ENCODE measurements at places on chromosomes 16 and 17.

DNA sequence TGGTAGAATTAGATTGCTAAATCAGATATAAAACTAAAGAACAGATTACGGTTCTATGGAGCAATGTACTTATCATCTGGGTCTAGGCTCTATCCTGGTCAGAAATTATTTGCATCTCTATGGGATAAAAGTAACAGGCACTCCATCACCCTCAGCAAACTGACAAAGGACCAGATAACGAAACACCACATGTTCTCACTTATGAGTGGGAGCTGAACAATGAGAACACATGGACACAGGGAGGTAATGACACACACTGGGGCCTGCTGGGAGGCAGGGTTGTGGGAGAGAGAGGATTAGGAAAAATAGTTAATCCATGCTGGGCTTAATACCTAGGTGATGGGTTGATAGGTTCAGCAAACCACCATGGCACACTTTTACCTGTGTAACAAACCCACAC, 61.9 kb downstream of the MPHOSPH6 start:
- DNase-seq: no peak

- no peak for DNase-seq
These were observed 4.4 kb downstream of the DLG4 start for GRCh38 chr17:7215136-7215638.

- no peak for DNase-seq
These were observed 82.1 kb upstream of the CLEC18B start for GRCh38 chr16:74503412-74503811.

DNA sequence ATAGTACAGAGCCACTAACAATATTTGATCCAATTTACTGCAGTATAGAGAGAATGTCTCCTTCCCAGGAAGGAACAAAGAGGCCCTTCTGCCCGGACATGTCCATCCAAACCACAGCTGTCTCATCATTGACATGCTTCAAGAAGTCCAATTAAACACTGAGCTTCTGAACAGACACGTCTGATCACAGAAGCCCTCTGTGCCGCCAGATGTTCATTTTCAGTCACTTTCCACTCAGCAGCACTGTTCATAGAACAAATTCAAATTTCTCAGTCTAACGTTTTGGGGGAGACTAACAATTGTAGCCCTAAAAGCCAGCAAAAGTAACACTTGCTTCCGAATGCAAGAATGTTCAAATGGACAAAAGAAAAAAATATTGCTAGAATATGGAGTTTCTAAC, 15.3 kb downstream of the ZC3H7A start:
- no peak for DNase-seq

DNA sequence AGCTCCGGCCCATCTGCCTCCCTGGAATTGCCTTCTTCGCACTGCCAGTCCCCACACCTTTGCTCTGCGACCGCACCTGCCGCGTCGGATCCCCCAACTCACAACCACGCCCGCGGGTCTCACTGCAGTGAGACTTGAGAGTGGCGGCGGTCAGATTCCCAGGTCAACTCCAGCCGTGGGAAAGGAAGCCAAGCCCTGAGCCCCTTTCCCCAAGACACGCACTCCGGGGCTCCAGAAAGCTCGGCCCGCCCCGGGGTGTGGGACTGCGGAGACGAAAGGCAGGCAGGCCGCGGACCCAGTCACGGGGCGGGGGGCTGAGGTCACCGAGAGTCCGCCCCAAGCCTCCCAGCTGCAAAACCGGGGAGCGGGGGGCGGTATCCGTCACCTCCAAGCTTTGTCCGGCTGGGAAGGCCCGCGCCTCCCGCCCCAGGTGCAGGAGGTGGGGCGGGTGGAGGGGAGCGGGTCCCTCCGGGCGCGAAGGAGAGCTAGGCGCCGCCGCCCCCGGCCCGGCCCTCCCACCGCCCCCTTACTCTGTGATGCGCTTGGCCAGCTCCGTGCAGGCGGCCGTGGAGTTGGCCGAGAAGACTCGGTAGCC, 615 bp downstream of the PRPSAP1 start:
- DNase-seq: no peak

DNA sequence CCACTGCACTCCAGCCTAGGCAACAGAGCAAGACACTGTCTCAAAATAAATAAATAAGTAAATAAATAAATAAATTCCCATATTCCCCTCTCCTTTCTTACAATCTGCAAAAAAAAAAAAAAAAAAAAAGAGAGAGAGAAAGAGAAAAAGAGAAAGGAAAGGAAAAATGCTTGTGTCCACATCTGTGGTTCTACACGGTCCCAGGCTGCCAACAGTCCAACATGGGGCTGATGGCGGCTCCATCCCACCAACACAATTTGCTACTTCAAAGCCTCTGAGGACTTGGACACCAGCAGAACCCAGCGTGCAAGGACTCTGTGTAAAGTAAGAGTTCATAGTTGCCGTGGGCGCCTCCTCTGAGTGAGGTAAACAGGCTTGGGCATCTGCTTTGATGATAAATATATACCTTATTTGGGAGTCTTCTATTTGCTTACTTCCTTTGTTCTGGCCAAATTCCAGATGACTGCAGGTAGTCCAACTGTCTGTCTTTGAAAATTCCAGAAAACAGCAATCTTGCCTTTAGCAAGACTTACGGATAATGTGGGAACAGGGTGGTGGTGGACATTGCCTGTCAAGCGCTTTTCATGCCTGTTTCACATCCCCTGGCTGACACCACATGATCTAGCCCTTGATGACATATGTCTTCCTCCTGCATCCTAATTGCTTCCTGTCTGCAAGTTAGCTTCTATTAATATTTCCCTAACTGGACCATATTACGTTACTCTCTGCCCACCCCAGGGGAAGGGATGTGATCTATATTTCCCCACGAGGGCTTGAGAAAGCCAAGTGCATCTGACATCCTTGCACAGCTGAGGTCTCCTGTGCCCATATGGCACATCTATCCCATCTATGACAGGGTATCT, 10.1 kb downstream of the LITAF start:
- no peak for DNase-seq

- DNase-seq: no peak
These were observed 8.1 kb downstream of the FASN start for GRCh38 chr17:82089723-82090548.

DNA sequence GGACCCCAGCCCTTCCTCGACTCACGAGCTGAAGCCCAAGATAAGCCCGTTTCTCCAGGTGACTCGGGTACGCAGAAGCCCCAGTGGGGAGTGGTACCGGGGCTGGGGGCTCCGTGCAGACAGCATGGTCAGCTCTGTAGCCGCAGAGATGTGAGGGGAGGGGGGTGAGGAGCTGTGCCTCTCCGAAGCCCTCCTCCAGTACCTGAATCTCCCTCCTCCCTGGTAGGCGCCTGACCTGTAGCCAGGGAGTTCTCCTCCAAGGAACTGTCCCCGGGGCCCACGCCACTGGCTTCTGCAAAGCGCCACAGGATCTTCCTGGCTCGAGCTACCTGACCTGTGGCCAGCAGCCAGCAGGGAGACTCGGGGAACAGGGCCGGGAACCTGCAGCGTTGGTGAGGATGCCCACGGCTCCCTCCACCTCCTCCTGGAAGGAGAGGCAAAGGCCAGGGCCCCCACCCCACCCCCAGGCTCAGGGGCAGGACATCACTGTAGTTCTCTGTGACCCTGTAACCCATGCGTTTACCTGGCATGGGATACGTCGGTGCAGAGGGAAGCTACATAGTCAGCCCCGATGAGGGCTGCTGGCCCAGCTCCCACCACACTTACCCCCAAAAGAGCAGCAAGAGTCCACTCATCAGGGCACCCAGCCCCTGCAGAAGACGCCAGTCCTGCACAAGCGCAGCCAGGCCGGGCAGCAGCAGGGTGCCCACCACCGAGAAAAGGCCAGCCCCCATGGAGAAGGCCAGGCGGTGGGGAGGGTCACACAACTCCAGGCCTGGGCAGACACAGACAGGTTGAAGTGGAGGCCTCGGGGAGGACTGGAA, 1.7 kb downstream of the SLC22A31 start:
- no peak for DNase-seq

GRCh38 chr17:38872671-38873385, 3.0 kb downstream of the LASP1 start:
- no peak for DNase-seq

DNA sequence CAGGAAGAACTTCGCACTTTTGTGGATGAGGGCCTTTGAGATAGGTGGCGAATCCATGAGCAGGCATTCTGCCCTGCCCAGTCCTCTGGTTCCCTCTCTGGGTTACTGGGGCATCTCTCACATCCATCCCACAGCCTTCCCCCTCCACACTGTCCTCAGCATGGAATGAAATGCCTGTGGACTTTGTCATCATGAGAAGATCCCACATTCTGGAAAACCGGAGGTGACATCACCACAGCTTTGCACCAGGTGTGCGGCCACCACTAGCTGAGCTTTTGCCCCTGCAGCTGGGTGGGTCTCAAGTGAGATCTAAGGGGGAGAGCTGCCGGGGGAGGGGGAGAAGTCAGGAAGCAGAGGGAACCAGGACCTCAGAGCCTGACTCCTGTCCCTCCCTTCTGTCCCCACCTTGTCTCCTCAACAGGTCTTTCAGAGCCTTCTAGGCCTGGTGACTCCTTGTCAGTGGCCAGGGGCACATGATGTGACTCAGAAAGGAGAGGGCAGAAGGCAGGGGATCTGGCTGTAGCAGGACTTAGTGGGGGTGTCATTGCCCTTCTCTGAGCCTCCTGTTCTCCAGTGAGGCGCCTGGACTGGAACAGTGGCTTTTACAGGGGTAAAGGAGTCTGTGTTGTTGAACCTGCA, 40.0 kb upstream of the DLX4 start:
- DNase-seq: no peak

- no peak for DNase-seq
These were observed 10.1 kb upstream of the TMEM98 start for GRCh38 chr17:32917842-32918241.

Data from HEK293T (cell line).